Large intestine (tissue), 12 donors: ENCODE measurements at places on chromosomes 16 and 17.

DNA sequence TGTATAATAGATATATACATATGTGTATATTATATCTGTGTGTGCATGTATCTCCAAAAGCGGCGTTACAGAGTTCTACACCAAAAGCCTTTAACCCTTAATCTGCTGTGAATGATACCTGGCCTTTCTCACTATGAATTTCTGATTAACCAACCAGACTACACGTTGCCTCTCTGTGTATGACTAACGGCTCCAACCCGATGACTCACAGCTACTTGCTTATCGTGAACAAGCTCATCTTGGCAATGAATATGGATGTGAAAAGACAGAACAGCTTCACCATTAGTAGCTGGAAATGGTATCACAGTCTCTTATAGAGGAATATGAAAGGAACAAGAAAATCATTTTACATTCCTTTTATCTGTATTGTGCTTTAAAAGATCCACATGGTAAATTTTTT lies 23.8 kb upstream of the ARHGAP44 start:
- DNase-seq = no peak

DNA sequence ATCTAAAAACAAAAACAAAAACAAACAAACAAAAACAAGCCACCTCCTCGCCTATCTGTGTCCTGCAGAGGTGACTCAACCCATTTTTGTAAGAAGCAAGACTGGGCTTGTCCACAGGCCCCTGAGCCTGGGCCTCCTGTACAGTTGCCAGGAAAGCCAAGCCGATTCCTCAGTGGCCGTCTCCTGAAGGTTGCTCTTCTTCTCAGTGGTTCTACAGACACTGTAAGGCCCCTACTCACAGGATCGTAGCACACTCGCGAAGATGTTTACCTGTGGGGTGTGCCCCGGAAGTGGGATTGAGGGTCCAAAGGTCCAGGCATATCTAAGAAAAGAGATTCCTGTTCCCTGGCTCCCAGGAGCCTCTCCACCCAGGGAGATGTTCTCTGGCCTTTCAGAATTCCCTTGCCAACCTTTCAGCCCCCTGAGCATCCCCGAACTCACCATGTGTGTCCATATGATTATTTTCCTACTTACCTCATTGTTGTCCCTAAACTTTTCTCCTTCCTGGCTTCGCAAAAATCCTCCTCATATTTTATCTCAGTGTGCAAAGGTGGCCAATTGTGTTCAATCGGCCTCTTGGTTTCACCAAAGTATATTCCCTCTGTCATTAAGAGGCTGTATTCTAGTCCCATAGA lies 7.5 kb upstream of the CES3 start:
- DNase-seq = peak; percentile 91

- DNase-seq = no peak
Measured at GRCh38 chr17:62587554-62587953, 39.9 kb upstream of the MRC2 start.

- no peak for DNase-seq
Measured at GRCh38 chr17:28860363-28860808, 5.6 kb downstream of the ERAL1 start.

DNA sequence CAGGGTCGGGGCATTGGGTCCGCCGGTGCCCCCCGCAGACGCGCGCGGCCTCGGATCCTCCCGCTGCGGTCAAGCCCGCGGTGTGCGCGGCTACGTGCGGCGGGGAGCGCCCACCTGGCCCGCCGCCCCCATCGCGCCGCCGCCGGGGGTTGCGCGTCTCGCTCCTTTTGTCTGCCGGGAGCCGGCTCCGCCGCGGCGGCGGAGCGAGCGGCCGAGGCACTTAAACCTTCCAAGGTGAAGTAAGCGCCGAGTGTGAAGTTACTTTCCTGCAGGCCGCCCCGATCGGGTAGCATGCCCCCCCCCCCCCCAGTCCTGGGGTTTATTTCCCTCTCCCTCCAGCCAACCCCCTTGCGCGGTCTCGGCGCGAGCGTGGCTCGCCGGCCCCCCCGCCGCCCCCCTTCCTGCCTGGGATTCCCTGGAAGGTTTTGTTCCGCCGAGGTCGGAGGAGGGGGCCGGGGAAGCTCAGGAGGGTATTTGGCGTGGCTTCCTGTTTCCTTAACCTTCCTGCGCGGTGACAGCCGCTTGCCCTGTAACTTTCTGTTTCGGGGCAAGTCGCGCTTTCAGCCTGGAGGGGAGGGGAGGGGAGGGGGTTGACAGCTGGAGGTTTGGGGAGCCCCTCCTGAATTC lies 56.6 kb upstream of the GSE1 start:
- DNase-seq = no peak

- no peak for DNase-seq
Measured at GRCh38 chr17:68277807-68278206, 13.1 kb downstream of the SLC16A6 start.

- peak; percentile 9 for DNase-seq
Measured at GRCh38 chr16:69276148-69277115, 34.7 kb upstream of the VPS4A start.

GRCh38 chr16:81451753-81452680 lies 7.4 kb downstream of the CMIP start:
- peak; percentile 76 for DNase-seq

DNA sequence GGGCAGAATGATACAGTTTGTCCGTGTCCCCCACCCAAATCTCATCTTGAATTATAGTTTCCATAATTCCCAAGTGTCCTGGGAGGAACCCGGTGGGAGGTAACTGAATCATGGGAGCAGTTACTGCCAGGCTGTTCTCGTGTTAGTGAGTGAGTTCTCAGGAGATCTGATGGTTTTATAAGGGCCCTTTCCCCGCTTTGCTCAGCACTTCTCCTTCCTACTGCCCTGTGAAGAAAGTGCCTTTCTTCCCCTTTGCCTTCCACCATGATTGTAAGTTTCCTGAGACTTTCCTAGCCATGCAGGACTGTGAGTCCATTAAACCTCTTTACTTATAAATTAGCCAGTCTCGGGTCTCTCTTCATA lies 28.9 kb upstream of the SEC14L1 start:
- DNase-seq = peak; percentile 46

- no peak for DNase-seq
Measured at GRCh38 chr17:82350182-82351030, 8.6 kb upstream of the TEX19 start.

GRCh38 chr17:17890773-17891759 lies 54.3 kb upstream of the SREBF1 start:
- peak; percentile 64 for DNase-seq

- DNase-seq = no peak
Measured at GRCh38 chr16:9836118-9836736, 346.0 kb downstream of the GRIN2A start.

DNA sequence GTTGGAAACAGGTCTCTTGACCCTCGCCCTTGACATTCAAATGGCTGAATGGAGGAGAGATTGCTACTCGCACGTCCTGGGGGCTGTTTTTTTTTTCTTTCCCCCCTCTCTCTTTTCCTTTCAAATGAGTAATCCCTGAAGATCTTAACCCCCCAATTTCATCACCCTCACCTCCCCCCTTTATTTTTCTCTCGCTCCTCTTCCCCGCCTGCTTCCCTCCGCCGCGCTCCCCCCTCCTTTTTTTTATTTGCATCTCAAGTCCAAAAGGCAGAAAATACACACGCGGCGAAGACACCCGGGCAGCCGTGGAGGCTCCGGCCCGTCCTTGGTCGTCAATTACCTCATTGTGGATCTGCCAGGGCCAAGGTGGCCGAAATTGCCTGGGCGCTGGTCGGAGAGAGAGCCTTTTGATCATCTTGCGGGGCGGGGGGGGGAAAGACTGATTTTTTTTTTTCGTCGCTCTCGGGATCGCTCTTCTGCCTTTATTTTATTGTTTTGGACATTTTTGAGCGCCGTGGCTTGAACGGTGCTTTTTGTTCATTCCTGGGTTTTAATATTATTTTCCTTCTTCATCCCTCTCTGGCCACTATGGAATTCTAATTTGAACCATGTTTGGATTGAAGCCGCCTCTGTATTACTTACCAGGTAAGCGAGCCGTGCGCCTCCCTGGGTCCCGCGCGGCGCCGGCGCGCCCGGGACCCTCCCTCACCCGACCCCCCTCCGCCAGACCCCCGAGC lies 57.2 kb upstream of the GSE1 start:
- DNase-seq = no peak

DNA sequence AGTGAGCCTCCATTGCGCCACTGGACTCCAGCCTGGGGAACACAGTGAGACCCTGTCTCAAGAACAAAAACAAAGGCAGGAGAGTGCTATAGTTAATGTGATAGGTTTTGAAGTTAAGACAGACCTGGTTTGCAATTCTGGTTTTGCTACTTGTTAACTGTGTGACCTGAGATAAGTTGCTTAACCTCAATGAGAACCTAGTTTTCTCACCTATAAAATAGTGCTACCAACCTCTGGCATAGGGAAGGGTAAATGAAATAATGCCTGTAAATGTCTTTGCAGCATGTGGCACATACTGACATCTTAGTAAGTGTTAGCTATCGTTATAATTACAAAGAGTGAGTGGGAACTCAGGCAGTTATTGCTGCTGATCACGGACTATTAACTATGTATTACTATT lies 29.8 kb upstream of the NFATC3 start:
- DNase-seq = no peak

DNA sequence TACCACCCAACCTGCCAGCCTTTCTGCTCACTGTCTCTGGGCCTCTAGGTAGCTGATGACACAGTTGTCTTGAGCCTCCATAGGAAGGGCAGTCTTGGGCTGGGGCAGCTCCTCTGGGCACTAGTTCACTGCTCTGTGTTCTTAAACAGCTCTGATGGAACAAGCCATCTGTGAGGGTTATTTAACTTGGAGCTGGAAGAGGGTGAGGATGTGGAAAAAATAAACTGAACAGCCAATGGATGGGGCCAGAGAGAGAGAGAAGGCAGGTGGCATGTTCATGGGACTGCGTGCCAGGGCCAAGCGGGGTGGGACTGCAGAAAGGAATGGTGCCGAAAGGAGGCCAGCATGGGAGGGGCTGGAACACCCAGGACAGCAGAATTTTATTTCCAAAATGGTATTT lies 52.6 kb downstream of the HIC1 start:
- DNase-seq = no peak

- peak; percentile 95 for DNase-seq
Measured at GRCh38 chr16:720990-721764, at the start of gene ANTKMT. TSS of gene ANTKMT (plus strand) at chr16:721146. CDS start at chr16:721275, 129 bp downstream.

DNA sequence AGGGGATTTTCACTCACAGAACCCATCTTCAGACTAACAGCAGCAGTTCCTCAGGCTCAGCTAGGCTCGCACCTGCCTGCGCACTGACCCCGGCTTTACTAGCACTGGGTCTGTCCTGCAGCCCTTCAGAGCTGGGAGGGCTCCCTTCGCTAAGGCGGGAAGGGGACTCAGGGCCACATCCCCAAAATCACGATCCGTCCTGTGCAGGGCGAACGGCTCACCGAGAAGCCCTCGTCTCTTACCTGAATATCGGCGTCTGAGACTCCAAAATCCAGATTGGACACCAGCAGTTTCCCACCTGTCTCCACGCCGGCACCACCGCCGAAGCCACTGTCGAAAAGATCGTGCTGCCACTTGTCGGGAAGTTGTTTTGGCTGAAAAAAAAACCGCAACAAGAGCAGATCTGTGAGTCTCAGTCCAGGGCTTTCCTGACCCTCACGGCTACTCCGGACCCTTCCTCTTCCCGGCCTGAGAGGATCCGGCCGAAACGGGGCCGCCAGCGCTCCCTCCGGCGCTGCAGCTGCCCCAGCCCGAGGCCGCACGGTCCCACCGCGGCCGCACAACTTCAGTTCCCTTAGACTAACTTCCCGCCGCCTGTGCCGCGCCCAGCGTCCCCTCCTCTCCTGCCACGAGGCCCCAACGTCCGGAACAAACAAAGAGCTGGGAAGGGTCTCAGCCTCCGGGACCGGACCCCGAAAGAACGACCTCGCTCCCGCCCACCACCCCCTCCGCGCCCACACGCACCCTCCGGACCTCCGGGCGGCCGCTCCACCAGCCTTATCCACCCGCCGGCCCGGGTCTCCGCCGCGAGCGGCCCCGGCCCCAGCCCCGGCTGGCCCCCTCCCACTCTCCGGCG lies 711 bp downstream of the ALYREF start:
- no peak for DNase-seq

DNA sequence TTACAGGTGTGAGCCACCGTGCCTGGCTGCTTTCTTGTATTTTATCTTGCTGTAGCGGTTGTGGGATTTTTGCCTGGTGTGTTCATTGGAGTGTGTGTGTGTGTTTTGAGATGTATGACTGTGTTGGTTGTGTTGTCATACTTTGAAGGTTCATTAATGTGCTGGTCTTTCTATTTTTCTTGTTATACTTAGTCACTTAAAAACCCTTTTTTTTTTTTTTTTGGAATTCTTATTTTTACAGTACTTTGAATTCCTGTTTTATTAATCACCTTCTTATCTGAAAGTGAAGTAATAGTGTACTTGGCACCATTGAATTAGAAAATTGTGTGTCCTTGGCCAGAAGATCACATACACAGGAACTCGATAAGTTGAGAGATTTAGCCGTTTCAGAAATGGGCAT lies 30.2 kb downstream of the TENT4B start:
- DNase-seq = no peak

DNA sequence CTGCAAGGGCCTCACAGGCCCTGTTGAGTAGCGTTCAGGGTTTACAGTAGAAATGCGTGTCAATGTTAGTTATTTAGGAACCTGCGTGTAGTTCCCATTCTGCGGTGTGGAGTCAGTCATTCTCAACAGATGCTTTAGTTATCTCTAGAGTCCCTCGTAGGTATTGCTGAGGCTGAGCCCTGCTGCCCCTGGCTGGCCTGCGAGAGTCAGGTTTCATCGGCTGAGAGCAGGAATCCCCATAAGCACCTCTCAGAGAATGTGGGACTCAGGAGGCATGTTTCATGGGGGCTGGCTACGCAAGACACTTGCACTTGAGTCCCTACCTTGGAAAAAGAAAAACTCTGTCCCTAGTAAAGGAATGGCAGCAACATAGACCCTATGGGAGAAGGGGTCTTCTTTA lies 347.5 kb upstream of the ASIC2 start:
- no peak for DNase-seq

- no peak for DNase-seq
Measured at GRCh38 chr17:77388384-77389306, 247.9 kb downstream of the SEC14L1 start.

DNA sequence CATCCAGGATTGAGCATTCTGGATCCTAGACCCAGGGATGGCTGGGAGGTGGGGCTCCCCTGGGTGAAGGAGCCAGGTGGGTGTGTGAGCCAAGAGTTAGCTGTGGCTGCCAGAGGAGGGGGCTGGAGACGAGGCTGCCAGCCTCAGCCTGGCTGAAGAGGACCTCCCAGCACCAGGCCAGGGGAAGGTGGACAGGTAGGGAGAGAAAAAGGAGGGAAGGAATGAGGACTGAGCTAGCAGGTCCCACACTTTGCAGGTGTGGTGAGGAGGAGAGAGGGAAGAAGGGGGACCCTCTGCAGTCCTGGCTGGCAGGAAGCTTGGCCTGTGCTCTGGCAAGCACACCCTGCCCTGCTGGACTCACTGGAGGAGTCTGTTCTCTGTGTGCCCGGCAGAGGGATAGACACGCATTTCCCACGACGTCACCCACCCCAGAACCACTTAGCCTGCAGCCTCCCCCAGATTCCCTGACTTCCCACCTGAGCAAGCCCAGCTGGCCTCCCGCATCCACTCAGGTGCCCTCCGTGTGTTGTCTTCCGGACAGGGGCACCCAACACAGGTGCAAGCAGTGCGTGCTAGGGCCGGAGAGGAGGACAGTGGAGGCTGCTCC lies 42.0 kb downstream of the SOCS3 start:
- DNase-seq = no peak
